ENCODE measurements at places on chromosomes 11 and 22. TPM values are rescaled to one million over a fixed set of nuclear protein-coding genes. Genes with fewer than 3 reads are reported as not detected.

GRCh38 chr11:1746956-1747752 is 3.2 kb downstream of the IFITM10 start:
- peak; percentile 80 for DNase-seq

GRCh38 chr11:111841370-111842053 is 29.9 kb downstream of the ALG9 start:
- peak; percentile 95 for DNase-seq

GRCh38 chr11:77046060-77046501 is 11.9 kb downstream of the B3GNT6 start:
- DNase-seq, result no peak

Gene APOBEC3H
- 0.24 TPM for total RNA-seq

Gene C11orf86
- total RNA-seq, result not detected

DNA sequence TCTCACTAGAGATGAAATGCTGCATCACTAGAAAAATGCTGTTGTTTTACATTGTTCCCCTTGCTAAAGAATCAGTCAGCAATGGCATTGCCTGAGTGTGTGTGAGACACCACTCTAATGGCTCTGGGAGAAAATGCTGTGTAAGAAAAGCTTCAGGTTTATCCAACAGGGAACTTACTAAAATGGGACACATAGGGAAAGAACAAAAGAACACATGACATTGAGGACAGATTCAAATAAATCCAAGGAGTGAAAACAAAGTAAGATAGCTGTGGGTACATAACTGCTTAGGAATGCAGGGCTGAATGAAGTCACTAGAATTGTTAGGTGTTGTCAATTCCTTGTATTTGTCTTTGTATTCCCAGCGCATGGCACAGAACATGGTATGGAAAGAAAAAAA is 24.2 kb downstream of the BLID start:
- DNase-seq, result no peak

Gene MYBPC3
- 0.37 TPM for total RNA-seq

Gene FAM83F
- total RNA-seq, result not detected

DNA sequence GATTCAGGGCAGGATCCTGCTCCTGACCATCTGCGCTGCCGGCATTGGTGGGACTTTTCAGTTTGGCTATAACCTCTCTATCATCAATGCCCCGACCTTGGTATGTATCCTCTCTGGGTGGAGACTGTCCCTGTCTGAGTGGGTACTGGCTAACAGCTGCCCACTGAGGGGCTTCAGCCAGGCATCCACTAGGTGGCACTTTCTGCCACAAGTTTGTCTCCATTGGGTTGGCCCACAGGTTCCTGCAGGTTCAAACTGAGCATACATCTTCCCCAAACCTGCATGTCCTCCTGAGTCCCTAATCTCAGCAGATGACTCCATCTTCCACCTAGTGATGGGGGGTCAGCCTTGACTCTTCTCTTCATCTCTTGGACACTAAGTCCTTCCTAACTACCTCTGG is 4.4 kb downstream of the SLC2A11 start:
- DNase-seq, result no peak

DNA sequence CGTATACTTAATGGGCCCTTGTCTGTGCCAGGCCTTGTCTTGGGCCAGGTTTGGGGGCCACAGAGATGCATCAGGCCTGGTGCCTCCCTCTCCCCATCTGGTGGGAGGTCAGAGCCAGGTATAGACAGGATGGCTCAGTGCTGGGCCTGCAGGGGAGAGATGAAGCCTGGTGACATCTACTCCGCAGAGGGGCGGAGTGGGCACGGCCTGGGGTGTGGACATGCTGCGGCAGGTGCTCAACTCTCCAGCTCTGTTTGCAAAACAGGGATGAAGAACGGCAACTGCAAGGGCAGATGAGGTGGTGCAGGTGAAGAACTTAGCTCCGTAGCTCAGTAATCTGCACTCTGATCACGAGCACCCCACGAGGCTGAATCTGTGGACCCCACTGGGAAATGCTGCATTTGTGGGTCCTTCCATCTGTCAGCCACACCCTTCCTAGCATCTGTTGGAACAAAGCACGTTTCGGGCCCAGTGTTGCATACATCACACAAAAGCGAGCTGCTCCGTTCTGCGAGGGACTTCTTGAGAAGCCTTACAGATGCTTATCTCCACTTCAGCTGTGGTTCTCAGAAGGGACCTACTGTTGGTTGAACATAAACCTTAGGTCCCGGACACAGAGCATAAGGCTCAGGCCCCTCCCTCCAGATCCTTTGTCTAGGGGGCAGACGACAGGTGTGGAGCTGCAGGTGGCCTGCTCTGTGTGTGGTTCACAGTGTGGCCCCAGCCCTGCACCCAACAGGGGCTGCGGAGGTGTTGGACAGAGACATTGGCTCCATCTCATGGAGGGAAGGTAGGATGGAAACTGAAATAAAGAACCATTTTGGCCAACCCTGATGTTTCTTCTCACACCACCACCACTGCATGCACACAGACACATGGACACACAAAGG is 78.3 kb downstream of the LRRC32 start:
- no peak for DNase-seq

GRCh38 chr11:120853435-120853834 is 170.5 kb upstream of the TBCEL start:
- DNase-seq, result no peak

DNA sequence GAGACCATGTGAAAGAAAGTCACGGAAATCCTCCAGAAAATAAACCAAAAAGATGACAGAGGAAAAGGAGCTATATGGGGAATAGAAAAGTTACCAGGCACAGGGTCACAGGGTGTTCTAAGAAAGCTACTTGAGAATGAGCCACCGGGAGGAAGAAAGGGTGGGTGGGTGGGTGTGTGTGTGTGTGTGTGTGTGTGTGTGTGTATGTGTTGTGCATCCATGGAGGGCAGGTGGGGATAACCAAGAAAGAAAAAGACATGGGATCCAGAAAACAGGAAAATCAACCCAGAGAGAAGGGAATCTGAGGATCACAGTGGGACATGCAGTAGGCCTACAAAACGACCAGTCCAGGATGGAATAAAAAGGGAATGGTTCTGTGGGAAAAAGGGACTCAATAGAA is 3.7 kb downstream of the APOL2 start:
- DNase-seq, result no peak

Gene DCHS1
- total RNA-seq, result 42.3 TPM

Measured in posterior vena cava (tissue), 2 donors.